ENCODE measurements at places on chromosomes 4 and X. TPM values are rescaled to one million over a fixed set of nuclear protein-coding genes. Genes with fewer than 3 reads are reported as not detected.

GRCh38 chr4:153997516-153997915, 208.6 kb upstream of the SFRP2 start:
- no peak for DNase-seq

- no peak for DNase-seq
Observed at GRCh38 chr4:175560604-175561003, 251.5 kb downstream of the GPM6A start.

- DNase-seq: no peak
Observed at GRCh38 chrX:133005042-133005441, 46.6 kb upstream of the HS6ST2 start.

GRCh38 chr4:4730249-4730648, 129.2 kb upstream of the MSX1 start:
- no peak for DNase-seq

DNA sequence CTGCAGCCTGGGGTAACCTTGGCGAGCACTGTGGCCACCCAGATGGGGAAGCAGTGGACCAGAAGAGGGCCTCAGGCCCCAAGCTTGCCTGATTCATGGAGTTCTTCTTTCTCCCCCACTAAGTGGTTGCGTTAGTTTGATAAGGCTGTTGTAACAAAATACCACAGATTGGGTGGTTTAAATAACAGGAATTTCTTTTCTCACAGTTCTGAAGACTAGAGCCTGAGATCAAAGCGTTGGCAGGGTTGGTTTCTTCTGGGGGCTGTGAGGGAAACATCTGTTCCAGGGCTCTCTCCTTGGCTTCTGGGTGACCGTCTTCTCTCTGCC, 105.7 kb upstream of the GATB start:
- DNase-seq: no peak

- DNase-seq: no peak
Observed at GRCh38 chrX:130343411-130343810, 3.7 kb downstream of the SLC25A14 start.

DNA sequence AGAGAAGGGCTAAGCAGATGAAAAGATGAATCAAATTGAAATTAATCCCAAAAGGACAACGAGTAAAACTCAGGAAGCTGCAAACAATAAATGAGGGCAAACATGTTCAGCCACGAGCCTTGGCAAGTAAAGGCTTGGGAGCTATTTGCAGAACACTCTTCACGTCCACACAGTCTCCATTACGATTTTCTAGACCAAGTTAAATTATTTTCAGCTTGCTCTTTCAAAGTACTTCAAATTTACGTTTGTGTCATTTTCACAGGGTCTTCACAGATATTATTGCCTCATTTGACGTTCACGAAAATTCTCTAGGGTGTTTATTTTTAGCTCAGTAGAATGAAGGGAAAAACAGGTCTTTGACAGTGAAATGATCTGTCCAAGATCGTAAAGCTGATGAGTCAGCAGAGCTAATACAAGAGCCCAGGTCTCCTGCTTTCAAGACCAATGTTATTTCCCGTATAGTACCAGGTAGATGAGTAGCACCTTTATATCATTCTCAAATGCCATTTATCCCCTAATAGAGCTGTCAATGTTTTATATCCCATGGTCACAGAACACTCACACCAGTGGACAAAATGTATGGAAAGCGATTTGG, 20.9 kb downstream of the KLB start:
- no peak for DNase-seq

DNA sequence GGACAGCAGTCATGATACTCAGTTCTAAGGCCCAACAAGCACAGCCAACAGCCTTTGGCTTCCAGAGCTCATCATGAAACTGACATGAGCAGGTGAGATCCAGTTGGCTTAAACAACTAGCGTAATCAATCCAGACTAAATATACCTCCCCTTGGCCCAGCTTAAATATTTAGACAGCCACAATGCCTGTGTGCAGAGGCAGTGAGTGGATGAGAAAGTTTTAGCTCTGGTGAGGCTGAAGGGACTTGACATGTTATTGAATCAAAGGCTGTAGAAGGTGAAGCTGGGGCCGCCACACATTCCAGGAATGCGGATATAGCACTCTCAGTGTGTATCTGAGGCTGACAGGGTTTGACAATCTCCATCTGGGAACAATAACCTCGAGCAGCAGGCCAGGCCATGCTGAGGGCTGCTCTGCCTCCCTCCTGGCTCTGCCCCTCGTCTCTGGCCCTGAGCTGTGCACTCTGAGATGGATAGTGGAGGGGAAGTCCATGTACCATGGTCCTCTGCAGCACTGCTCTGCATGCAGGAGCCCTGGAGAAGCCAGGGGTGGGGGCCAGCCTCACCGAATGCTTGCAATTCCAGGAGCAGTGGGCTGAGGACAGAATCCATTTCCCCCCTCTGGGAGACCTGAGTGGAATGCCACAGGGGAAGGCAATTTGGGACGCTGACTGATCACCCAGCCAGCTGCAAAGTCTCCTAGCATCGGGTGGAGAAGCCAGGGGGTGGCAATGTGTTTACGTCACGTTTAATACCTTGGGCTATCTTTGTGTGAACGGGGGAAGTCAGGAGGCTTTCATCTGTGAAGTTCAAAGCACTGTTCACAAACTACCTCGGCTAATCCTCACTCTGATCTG, 37.3 kb upstream of the RASL11B start:
- no peak for DNase-seq

DNA sequence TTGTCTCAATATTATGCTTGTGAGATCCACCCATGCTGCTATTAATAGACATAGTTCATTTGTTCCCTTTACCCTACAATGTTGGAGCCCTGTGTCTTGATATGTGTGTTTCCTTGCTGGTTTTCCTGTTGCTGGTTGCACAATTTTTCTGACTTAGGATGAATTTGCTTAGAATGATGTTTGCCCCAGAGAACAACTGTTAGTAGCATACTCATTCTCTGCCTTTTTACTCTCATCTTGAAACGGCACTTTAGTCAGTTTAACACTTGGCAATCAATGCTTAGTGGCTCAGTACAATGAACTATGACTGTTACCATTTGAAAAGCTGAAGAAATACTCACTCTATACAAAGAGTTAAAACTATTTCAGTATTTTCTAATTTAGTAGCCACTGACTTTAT, 158.8 kb upstream of the NDST4 start:
- no peak for DNase-seq

- DNase-seq: no peak
Observed at GRCh38 chr4:169996379-169997240, 29.6 kb downstream of the MFAP3L start.

DNA sequence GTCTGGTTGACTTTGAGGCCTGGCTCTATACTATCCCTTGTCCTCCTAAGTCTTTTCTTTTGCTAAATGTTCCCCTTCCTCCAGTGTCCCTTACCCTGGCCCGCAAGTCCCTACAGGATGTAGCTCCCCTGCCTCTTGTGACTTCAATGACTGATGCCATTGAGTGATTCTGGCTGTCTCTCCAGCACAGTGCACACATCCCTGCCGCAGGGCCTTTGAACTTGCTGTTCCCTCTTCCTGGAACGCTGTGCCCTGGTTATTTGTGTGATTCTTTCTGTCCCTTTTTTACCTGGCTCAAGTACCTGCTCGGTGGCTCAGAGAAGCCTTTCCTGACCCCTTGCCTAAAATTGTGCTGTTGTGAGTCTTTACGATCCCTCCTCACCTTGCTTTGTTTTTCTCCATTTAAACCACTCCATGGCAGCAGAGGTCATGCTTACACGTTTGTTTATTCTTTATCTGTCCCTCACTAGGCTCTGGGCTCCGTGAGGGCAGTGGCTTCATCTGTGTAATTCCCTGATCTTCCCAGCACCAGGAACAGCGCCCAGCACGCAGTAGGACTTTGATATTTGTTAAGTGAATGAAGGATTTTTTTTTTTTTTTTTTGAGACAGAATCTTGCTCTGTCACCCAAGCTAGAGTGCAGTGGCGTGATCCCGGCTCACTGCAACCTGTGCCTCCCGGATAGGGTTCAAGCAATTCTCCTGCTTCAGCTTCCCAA, 17.6 kb downstream of the MSX1 start:
- DNase-seq: no peak

DNA sequence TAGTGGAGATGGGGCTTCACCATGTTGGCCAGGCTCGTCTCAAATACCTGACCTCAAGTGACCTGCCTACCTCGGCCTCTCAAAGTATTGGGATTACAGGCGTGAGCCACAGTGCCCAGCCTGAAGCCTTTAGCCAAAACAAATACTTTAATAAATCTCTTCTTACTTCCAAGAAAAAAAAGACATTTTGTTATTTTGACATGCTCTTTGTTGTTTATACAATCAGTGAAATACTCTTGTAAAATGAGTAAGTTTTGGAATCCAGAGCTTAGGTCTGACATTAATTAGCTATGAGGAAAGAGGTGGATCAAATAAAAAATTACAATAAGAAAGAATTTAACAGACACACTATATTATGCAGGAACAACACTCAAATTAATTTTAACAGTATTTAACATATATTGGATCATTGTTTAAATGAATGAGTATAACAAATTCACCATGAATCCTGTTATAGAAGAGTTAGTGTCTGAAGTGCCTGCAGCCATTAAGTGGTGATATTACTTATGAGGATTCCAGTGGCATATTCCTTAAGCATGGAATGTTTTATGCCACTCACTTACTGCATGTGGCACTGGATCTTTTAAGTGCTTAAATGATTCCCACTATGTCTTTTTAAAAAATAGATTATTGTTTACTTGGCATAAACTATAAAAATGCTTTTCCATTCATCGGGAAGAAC, 260.1 kb upstream of the GIMD1 start:
- DNase-seq: no peak

Gene ASB12
- total RNA-seq: not detected

Gene SPANXC
- not detected for total RNA-seq

Gene ADGRG2
- 3.7 TPM for total RNA-seq

Gene MAGEE2
- not detected for total RNA-seq

Gene MAGEA10
- not detected for total RNA-seq
